ENCODE measurements at places on chromosomes 1 and 21.

GRCh38 chr1:94553323-94553730, 11.8 kb upstream of the F3 start:
- DNase-seq, result no peak

DNA sequence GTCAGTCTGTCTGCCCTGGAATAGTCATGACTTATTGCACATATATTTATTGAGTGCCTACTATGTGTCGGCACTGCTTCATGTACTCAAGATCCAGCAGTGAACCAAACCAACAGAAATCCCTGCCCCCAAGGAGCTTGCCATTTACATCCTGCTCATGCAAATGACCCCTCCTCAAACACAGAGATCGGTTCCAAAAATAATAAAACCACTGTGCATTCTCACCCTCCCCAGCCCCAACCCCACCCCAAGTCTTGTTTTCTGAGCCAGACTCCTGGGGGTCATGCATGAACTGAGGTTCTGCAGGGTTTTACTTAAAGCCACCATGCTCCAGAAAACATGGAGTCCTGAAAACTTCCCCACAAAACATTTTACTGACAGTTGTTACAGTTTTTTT, 61.9 kb downstream of the KIAA0040 start:
- DNase-seq, result peak; percentile 31

- no peak for DNase-seq
These were observed 21.1 kb downstream of the PAX7 start for GRCh38 chr1:18651713-18652112.

GRCh38 chr1:36156329-36157114, 562 bp downstream of the MAP7D1 start:
- DNase-seq, result peak; percentile 54

DNA sequence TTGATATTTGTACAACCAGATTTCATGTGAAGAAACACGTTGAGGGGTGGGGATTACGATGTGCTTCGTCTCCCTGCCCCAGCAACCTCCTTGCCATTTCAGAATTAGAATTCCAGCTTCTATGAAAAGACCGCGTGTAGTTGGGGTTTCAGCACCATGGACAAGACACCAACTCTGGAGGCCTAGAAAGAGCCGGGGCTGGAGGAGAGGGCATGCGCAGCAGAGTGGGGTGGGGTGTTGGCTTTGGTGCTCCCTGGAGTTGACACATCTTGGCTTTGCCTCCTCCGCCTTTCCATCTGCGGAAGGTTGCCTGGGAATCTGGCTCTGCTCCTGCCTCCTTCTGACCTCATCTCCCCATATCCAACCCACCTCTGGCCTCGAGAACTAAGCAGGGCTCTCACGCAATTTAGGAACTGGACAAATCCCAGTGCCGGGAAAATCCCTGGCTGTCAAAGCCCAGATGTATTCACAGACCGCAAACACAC, 11.8 kb downstream of the HTR6 start:
- peak; percentile 93 for DNase-seq

- no peak for DNase-seq
These were observed 241.2 kb upstream of the ST6GALNAC5 start for GRCh38 chr1:76625886-76626678.

GRCh38 chr1:6695868-6696267, 5.7 kb downstream of the DNAJC11 start:
- no peak for DNase-seq

DNA sequence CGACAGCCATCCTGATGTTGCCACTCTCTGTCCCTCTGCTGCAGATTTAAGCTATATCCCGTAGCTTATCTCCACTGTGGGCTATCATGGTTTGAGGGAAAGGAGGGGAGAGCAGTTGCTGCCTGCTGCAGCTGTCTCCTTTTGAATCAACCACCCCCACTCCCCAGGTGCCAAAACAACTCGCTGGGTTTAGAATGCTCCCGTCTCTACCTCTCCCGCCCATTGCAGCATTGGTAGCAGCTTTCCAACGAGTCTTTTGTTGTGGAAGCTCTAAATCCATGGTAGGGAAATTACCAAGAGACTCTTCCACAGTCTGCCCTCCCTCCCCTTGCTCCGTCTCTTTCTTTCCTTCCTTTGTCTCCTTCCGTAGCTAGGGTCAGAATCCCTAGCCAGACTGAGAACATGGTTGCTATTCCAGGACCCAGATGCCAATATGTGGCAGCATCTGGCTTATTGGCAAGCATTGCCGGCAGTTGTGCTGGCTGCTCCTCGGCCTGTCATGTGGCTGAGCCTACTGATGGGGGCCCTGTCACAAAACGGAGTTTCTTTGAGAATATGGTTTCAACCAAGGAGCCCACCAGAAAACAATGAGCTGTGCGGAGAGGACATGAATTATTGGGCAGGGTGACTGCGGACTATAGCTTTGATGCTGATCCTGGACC, 230.7 kb downstream of the RPS6KC1 start:
- no peak for DNase-seq

GRCh38 chr1:207073906-207074820, 14.5 kb upstream of the C4BPB start:
- no peak for DNase-seq

- no peak for DNase-seq
These were observed 3.0 kb downstream of the ATF6 start for GRCh38 chr1:161768986-161769672.

DNA sequence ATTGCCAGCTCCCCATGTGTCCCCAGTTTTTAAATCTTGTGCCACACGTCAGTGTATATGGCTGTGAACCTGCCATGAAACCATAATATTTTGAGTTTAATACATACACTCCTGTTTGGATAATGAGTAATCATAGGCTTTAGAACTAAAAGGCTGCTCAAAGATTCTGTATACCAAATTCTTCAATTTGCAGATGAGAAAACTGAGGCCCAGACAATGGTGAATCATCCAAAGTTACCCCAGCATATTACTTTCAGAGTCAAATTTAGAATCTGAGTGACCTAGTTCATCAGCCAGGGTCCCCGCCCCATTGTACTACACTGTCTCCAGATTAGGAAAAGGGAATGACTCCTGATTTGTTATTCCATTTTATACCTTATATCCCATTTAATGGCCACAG, 224.6 kb downstream of the FGGY start:
- no peak for DNase-seq

DNA sequence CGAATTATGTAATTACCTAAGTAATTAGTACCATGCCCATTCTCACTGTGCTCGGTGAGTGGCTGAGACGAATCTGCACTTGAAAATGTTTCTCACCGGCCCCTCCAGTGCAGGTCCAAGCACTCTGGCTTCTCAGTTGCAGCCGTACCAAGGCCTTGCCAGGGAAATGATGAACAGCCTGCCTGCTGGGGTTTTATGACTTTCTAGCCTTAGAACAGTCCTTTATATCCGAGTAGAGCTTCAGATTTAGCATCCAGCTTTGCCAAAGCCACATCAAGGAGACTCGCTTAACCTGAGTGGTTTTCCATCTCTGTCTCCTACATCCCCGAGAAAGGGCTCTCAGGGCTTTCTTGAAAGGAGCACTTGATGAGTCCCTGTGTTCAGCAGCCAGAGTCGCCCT, 83.4 kb downstream of the GREM2 start:
- no peak for DNase-seq

DNA sequence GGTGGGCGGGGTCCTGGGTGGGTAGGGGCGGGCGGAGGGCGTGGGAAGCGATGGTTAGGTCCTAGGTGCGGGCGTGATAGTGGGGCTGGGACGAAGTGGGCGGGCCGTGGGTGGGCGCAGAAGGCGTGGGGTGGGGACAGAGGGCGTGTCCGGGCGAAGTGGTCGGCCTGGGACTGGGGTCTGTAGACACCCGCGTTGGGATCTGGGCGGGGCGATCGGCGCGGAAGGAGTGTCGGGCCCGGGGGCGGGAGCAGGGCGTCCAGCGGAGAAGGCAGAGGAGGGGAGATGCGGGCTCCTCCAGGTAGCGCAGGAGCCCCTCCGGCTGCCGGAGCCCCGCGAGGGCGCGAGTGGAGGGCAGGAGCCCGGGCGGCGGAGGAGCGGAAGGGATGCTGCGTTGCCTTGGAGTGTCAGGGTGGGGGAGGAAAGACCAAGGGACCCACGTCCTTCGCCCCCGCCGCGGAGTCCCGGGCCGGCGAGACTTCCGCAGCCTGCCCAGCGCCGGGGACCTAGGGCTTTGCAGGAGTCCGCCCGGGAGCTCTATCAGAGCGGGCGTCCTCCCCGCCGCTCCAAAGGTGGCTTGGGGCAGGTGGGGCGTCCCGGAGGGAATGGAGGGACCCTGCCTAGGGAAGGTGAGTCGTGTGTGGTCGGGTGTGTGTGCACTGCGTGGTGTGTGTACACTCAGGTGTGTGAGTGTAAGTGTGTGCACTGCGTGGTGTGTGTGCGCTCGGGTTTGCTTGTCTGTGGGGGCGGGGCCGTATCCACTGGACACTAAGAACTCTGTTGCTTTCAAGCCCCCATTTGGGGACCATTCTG, 27.0 kb upstream of the PRSS38 start:
- DNase-seq, result no peak

GRCh38 chr1:161159913-161160243, 578 bp downstream of the USP21 start:
- DNase-seq, result no peak

DNA sequence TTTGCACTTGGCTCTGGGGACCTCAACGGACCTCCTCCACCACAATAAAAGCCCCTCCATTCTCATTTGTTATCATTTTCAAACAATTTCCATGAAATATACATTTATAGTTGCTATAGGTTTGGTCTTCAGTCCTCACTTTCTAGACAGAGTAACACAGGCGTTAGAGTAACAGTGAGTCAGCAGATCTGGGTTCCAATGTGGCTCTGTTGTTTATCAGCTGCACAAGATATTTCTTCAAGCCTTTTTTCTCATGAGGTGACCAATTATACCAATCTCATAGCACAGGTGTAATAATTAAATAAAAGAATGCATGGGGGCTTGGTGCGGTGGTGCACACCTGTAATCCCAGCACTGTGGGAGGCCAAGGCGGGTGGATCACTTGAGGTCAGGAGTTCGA, 32.8 kb upstream of the PSMB2 start:
- no peak for DNase-seq

DNA sequence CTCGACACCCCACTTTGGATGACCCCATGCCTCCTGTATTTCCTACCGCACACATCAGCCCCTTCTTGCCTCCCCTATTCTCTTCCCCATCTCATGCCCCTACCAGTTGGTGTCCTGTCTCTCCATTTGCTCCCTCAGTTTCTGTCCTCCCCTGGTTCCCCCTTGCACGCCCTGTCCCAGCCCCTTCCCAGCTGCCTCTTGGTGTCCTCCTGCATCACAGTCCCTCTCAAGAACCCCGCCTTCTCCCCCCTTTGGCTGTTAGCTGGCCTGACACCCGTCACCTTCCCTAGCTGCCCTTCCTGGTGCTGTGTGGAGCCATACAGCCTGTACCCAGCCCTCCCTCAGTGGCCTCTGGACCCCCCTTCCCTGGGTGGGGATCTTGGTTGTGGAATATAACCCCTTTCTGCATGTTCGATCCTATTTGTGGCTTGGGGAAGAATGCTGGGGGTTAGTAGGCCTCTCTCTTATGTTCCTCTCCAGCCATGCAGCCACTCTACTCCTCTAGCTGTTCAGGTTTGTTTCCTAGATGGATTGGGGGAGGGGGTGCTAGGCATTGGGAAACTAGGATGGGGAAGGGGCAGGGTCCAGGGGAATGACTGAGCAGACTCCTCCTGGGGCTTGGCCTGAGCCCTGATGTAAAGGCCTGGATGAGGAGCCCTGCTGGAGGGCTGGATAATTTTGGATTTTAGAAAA, 41.4 kb upstream of the NFASC start:
- no peak for DNase-seq

DNA sequence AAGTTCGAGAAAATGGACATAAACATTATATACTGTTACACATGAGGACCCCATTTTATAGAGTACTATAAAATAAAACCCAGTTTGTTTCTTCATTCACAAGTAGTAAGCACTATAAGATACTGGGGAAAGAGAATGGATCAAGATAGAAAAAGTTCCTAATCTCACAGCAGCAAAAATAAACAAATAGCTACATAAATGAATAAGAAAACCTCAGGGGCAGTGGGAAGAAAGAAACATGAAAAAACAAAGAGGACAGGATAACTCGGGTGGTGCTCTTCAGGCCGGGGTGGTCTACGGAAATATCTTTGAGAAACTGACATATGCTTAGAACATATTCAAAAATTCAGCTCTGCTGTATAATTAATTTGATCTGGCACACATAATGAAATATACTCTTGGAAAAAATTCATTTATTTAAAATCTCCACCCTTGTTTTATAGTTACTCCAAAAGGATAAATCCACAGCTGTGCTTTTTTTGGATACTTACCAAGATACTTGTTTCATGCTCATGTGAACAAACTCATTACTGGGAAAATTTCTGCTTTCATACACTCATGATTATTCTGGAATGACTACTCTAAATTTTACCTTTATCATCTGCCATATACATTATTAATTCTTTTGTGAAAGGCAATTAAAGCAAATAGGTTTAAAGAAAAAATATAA, 20.0 kb downstream of the CEP170 start:
- no peak for DNase-seq

DNA sequence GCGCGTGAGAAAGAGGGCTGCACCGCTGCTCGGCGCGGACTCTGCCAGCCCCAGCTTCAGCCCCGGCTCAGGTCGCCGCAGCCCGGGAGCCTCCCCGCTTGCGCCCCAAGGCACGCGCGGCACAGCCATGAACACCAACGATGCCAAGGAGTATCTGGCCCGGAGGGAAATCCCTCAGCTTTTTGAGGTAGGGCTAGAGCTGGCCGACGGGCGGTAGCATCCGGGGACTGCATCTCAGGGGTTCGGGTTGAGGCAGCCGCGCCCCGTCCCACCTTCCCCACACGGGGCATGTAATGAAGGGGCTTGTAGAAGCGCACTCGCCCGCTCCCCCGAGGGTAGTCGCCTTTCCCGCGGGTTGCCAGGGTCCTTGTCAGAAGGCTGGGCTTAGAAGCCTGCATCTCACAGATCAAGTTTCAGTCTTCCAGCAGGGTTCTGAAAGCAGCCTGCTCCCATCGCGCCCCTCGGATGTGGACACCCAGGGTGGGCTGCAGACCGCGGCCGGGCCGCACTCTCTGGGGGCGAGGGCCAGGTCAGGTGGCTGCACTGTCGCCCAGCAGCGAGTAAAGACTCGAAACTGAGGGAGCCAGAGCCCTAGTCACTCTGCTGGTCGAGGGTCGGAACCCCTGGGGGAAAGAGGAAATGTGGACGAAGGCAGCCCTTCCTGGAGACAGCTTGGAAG, 507 bp downstream of the AK5 start:
- DNase-seq, result no peak
